ENCODE measurements at places on chromosomes 12 and 14. TPM values are rescaled to one million over a fixed set of nuclear protein-coding genes. Genes with fewer than 3 reads are reported as not detected.

The SPX gene
- total RNA-seq = not detected

The KLRD1 gene
- total RNA-seq = 1.1 TPM

The ETFRF1 gene
- total RNA-seq = 10.5 TPM

The SSPN gene
- 8.5 TPM for total RNA-seq

- DNase-seq = no peak
Observed at GRCh38 chr12:140162-140561, 73.6 kb downstream of the IQSEC3 start.

GRCh38 chr12:88247241-88247643, 105.1 kb downstream of the TMTC3 start:
- DNase-seq = no peak

- DNase-seq = no peak
Observed at GRCh38 chr12:94832780-94833681, 170.5 kb downstream of the NDUFA12 start.

GRCh38 chr14:53110096-53110495, 43.0 kb downstream of the DDHD1 start:
- DNase-seq = no peak

- DNase-seq = no peak
Observed at GRCh38 chr12:75322464-75322863, 7.7 kb downstream of the CAPS2 start.

GRCh38 chr14:31060253-31060875, 34.2 kb upstream of the STRN3 start:
- DNase-seq = no peak

DNA sequence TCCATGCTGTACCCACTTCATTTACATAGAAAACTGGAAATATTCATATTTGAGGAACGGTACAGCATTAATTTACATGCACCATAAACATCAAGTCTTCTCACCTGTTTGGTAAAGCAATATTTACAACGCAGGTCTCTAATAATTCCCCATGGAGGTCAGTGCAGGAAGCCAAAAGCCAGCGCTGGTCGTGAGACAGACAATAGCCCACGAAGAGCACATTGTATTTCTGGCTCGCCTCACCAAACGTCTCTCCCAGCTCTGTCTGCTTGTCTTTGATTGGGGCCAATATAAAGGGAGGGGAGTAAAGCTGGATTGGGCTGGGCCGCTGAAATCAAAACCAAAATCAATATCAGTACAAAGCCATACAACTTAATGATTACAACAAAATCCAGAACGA, 302.1 kb downstream of the MED13L start:
- no peak for DNase-seq

DNA sequence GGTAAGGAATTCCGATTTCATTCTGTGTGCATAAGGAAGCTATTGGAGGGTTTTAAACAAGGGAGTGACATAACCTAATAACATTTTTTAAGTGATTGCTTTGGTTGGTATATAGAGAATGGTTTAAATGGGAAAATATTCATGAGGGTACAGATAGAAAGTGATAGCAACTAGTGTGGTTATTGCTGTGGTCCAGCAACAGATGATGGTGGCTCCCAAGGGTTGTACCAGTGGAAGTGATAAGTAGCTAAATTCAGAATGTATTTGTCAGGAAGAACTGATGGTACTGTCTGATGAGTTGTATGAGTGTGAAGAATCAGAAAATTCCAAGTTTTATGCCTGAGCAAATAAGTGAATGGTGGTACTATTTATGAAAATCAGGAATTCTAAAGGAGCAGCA, 2.6 kb upstream of the CNOT2 start:
- DNase-seq = no peak

All from colonic mucosa (tissue), 4 donors.